ENCODE measurements at places on chromosomes 7 and 10. TPM values are rescaled to one million over a fixed set of nuclear protein-coding genes. Genes with fewer than 3 reads are reported as not detected.

GRCh38 chr7:47288060-47288459, 293.9 kb downstream of the TNS3 start:
- H3K4me1 ChIP-seq: no peaks in the 10 kb centered on the region
- no peak overlapping the region for H3K27ac ChIP-seq
- H3K36me3 ChIP-seq: peaks cover 78% of the 10 kb centered on the region
- no peaks in the 10 kb centered on the region for H3K27me3 ChIP-seq
- no peak overlapping the region for H3K4me3 ChIP-seq

GRCh38 chr7:94123136-94123535, 119.0 kb upstream of the BET1 start:
- DNase-seq: no peak
- H3K36me3 ChIP-seq: no peaks in the 10 kb centered on the region
- no peaks in the 10 kb centered on the region for H3K4me1 ChIP-seq
- no peaks in the 10 kb centered on the region for H3K27me3 ChIP-seq
- H3K27ac ChIP-seq: no peak overlapping the region

DNA sequence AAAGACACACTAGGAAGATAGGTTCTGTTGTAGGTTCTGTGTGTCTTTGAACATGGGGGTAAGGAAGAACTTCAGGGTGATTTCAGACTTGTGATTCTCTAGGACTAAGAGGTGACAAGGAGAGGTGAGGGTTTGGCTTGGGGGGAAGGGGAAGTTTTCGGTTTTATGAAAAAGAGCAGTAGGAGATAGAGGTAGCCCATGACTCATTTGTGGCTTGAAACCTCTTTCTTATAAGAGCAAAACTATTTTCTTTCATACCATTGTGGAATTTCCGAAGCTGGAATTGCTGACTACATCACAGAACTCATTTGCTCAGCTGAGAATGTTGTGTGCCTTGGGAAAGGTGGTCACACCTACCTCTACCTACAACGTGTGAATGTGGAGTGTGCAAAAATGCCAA, 39.6 kb upstream of the IKZF1 start:
- H3K4me3 ChIP-seq: no peak overlapping the region
- H3K27me3 ChIP-seq: no peaks in the 10 kb centered on the region
- no peaks in the 10 kb centered on the region for H3K4me1 ChIP-seq
- no peaks in the 10 kb centered on the region for H3K36me3 ChIP-seq
- no peak overlapping the region for H3K27ac ChIP-seq

DNA sequence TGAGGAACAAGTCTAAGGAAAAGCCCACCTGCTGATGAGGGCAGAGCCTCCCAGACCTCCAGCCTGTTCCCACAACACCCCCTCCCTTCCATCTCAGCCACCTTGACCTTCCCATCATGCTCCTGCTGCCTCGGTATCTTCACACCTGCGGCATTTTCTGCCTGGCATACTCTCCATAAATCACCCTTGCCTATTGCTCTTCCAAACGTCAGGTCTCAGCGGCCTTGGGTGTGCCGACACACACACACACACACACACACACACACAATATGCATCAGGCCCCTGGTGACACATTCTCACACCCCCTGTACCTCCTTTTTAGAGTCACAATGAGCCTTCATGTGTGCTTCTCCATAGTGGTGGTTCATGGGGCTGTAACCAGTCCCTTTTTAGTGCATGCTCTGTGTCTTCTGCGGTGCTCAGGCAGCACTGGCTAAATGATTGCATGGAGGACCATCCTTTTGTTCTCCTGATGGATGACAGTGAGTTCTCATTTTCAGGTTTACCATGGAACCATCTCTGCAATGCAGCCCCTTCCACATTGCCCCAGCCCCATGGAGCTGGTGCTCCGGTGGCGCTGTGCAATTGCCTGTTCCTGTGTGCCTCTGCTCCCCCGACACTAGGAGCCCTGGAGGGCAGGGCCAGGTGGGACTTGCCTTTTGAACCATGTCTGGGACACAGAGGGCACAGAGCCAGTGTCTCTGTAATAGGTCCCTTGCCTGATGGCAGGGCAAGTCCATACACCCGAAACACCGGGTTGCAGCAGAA, 4.5 kb downstream of the ADIRF start:
- no peak overlapping the region for H3K4me3 ChIP-seq
- H3K36me3 ChIP-seq: no peaks in the 10 kb centered on the region
- DNase-seq: no peak
- no peaks in the 10 kb centered on the region for H3K27me3 ChIP-seq

DNA sequence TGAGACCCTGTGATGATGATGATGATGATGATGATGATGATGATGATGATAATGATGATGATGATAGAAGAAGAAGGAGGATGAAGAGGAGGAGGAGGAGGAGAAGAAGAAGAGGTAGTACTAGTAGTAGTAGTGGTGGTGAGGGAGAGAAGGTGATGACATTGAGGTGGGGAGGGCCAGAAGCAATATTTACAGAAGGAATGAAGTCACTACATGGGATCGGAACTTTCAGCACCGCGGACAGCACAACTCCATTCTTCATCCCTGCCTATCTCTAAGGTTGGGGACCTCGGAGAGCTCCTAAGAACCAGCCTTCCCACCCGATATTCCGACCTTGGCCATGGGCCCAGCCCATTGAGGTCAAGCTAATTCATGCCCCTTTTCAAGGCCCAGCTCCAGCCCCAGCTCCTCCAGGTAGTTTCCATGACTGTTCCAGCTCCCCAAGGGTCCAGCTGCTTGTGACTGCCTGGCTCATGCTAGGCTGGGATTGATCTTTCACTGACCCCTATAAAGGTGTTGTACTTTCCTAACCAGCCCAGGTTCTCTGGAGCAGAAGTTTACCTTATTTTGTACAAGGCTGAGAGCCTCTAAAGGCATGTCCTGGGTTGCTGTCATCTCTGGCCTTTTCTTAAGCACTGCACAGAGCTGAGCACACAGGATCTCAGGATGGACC, 10.3 kb downstream of the CRHR2 start:
- no peak overlapping the region for H3K27ac ChIP-seq
- DNase-seq: peak; percentile 89

NPC1L1 gene
- 2.4 TPM for polyA plus RNA-seq

- H3K4me3 ChIP-seq: no peak overlapping the region
- DNase-seq: no peak
- H3K27me3 ChIP-seq: no peaks in the 10 kb centered on the region
- peak overlapping the region; percentile 80 for H3K27ac ChIP-seq
- no peaks in the 10 kb centered on the region for H3K36me3 ChIP-seq
- no peaks in the 10 kb centered on the region for H3K4me1 ChIP-seq
Measured at GRCh38 chr10:73931767-73932619, 21.1 kb downstream of the PLAU start.

- no peaks in the 10 kb centered on the region for H3K27me3 ChIP-seq
- no peaks in the 10 kb centered on the region for H3K36me3 ChIP-seq
- H3K27ac ChIP-seq: no peak overlapping the region
- H3K4me1 ChIP-seq: peaks cover 3% of the 10 kb centered on the region
- H3K4me3 ChIP-seq: no peak overlapping the region
Measured at GRCh38 chr10:113131613-113132261, 181.7 kb downstream of the TCF7L2 start.

Data from kidney (tissue), 22 donors.